Coronary artery (tissue), 2 donors: ENCODE measurements at places on chromosomes 12 and 14.

DNA sequence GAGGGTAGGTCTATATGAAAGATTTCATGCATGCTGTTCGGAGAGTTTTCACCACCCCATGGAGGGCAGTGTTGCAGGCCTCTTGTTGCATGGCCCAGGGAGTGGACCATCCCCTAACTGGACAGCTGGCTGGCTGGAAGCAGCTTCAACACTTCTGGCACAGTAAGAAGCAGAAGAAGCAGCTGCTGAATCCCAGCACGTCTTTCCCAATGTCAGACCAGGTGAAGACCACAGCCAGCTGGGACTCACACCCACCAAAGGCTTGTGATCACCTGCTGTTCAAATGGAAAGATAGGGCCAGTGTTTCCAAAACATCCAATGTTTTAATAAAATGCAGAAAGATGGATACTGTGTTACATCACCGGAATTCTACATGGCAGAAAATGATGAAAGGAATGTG, 1423.6 kb downstream of the AACS start:
- DNase-seq, result no peak

- DNase-seq, result no peak
These were observed 55.7 kb downstream of the GALNT8 start for GRCh38 chr12:4775936-4776335.

DNA sequence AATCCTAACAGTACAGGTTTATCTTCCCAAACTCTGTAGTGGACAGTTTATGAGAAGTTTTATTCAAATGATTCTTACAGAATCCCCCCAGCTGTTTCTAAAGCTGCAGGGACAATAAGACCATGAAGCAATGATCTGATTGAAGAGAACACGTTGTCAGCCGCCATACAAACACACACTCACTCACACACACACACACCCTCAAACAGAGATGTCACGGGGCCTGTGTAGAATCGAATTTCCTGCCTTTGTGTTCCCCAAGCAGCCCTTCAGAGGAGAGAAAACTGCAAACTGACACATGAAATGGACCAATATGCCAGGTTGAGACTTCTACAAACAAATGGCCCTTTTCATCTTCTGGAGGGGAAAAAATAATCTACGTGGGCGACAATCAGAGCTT, 80.5 kb upstream of the TBX3 start:
- DNase-seq, result no peak

- DNase-seq, result no peak
These were observed 14.7 kb downstream of the NKX2-1 start for GRCh38 chr14:36505181-36505815.

DNA sequence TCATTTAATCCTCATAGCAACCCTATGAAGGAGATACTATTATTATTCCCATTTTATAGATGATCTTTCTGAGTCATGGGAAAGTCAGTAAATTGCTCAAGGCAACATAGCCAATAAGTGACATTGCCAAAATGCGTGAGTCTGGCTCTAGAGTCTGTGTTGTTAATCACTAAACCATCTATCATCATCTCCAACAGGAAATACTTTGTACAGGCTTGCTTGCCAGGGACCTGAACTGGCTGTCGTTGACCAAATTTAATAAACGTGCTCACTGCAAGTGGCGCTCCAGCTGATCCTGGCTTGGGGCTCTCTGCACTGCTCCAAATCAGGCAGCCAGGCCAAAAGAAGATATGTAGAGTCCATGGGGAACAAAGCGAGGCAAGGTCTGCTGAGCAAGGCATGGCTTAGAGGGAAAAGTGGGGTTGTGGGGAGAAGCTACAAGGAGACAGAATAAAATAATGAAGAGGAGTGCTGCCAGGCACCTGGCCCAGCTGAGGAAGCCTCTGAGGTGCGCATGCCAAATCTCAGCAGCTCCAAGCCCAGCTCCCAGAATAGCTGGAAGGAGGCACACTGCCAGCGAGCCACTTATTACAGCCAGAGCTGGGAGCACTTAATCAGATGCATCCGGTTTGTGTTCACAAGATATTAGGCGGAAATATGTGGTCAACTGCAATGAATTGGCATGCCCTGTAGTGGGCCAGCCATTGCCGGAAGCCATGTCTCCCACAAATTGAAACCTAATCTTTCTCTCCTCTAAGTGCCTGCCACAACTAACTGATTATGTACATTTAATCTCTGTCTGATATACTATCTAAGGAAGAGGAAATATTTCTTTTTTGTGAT, 43.3 kb upstream of the PTPRO start:
- peak; percentile 81 for DNase-seq

DNA sequence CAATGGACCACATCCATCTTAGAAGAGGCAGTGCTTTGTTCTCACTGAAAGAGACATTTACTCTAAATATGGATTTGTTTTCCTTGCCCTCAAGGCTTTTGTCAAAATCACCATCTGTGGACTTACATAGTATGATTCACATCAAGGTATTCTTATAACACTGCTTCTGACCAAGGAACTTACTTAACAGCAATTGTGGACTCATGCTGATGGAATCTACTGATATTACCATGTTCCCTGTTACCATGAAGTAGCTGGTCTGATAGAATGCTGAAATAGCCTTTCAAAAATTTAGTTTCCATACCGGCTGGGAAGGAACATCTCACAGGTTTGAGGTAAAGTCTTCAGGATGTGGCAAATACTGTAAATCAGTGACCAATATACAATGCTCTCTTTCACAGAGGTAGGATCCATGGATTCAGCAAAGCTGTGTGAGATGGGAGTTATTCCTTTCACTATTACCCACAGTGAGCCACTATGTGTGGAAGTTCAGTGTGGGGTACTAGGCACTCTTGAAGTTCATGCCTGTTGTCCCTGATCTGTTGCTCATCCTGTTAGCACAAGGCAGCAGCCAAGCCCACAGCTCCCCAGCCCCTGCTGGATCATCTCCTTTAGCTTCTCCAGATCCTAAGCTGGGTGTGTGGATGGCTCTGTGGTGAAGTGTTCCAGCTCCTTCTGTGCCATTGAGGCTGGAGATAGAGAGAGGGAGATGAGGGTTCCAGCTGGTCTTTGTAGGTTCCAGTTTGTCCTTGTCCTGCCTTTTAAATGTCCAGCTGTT, 126.4 kb downstream of the ATP23 start:
- no peak for DNase-seq

- no peak for DNase-seq
These were observed 44.4 kb upstream of the PPP2R5C start for GRCh38 chr14:101716956-101717662.

DNA sequence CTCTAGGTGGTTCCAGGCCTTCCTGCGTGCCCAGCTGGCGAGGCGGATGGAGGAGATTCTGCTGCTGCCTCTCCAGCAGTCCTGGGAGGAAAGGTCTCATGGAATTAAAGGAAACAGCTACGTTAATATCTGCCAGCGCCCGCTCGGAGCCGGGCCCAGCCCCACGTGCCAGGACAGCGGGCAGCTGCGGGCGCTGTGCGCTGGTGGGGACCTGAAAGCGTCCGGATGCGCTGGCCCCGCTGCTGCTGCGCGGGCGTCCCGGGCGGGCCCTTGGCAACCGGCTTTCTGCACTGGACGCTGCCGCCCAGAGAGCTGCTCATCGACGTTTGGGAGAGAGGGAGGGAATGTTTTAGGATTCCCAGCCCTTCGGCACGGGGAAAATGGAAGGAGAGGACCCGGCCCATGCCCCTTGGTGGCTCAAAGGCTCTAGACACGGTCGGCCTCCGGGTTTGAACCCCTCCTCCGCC, 8.6 kb upstream of the DYNC1H1 start:
- no peak for DNase-seq

DNA sequence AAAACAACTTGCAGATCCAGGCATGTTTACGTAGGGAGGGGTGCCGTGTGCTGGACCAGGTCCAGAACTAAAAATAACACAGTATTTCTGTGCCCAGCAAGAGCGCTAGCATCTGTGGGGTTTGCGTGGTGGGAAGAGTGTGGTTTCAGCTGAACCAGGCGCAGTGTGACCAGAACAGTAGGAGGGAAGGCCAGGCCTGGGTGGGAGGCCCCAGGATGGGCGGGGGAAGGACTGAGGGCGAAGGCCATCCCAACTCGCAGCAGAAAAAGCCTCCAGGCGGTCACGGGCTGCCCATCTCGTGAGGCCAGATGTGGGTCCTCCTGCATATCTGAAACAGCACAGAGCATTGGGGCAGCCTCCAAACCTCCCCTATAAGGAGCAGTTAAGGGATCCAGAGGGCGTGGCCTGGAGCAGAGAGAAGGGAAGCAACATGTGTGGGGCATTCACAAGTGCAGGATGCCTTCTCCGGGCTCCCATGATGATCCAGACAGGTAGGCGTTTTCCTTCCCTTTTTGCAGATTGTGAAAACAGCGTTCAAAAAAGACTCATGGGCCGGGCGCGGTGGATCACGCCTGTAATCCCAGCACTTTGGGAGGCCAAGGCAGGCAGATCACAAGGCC, 17.8 kb upstream of the CD9 start:
- peak; percentile 86 for DNase-seq

GRCh38 chr14:100091386-100091785, 26.2 kb downstream of the EVL start:
- DNase-seq, result no peak

- DNase-seq, result no peak
These were observed 8.7 kb upstream of the FGD4 start for GRCh38 chr12:32390572-32391219.

GRCh38 chr12:89433634-89434033, 81.3 kb upstream of the DUSP6 start:
- no peak for DNase-seq

DNA sequence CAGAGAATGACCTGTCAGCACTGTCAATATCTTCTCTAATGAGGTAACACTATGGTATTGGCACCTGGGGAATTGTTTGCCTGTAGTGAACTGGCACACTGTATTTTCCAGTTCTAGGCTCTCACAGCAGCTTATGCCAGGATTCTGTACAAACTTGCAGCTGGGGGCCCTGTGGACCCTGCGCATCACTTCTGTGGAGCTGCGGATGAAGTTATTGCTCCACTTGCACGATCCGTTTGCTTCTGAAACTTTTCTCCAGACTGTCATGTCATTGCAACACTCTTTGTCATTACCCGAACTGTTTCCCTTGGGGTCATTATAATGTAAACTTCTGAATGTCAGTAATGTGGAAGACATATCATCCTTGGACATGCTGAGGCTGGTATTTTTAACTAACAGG, 3.9 kb downstream of the RNASE11 start:
- DNase-seq, result no peak

GRCh38 chr12:84336231-84336630, 576.4 kb downstream of the SLC6A15 start:
- no peak for DNase-seq

- DNase-seq, result no peak
These were observed 523.2 kb upstream of the CCDC196 start for GRCh38 chr14:65962952-65963351.

DNA sequence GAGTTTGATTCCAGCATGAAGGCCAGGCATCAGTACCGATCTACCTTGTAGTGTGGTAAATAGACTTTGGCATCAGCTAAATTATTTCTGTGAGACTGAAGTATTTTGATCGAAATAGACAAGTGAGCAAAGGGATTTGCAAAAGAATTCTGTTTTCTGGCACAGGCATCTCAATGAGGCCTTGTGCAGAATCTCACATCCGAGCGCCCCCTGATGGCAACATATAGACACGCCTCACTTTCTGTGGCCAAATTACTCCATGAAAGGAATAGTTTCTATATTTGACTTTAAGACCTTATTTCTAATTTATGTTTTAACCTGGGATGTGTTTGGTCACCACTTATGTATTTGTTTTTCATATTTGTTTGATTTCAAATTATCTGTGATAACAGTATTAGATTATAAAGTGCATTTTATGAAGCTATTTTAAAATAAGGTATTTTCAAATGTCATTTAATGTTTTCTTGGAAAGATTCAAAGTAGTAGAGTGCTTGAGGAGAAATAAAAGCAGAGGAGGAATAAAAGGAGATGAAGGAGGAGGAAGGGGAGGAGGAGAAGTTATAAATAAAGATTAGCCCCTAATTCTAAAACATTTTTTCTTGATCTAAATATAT, 731.9 kb downstream of the NRXN3 start:
- DNase-seq, result no peak

DNA sequence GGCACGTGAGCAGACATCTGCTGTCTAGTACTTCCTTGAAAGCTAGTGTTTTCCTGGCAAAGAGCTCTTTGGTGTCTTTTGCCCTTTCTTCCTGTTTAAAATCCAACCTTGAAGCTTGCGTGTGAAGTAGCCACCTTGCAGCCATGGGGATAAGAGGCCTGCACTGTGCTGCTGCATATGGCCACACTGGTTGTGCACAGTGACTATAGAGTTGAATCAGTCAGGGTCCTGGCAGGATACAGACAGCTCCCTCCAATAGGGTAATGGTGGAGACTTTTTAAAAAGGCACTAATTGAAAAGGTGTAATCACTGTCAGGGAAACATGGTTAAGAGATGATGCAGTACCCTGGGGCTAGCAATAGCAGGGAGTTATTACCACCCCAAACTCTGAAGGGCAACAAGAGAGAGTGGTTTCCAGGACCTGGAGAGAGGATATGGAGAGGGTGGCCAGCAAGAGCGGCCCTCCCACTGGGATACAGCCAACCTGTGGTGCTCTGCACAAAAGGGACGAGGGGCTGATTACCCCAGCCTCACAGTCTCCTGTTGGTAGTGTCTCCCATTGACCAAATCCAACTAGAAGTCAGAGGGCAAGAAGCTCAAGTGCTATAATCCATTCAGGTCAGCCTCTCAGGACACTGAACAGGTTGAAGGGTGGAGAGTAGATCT, 4.8 kb upstream of the GLT8D2 start:
- no peak for DNase-seq

DNA sequence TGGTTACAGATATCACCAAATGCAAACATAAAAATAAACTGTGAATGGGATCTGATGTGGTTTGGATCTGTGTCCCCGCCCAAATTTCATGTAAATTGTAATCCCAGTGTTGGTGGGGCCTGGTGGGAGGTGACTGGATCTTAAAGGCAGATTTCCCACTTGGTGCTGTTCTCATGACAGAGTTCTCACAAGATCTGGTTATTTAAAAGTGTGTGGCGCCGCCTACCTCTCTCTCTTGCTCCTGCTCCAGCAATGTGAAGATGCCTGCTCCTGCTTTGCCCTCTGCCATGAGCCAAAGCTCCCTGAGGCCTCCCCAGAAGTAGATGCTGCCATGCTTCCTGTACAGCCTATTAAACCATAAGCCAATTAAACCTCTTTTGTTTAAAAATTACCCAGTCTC, 47.8 kb downstream of the SLC25A21 start:
- no peak for DNase-seq

DNA sequence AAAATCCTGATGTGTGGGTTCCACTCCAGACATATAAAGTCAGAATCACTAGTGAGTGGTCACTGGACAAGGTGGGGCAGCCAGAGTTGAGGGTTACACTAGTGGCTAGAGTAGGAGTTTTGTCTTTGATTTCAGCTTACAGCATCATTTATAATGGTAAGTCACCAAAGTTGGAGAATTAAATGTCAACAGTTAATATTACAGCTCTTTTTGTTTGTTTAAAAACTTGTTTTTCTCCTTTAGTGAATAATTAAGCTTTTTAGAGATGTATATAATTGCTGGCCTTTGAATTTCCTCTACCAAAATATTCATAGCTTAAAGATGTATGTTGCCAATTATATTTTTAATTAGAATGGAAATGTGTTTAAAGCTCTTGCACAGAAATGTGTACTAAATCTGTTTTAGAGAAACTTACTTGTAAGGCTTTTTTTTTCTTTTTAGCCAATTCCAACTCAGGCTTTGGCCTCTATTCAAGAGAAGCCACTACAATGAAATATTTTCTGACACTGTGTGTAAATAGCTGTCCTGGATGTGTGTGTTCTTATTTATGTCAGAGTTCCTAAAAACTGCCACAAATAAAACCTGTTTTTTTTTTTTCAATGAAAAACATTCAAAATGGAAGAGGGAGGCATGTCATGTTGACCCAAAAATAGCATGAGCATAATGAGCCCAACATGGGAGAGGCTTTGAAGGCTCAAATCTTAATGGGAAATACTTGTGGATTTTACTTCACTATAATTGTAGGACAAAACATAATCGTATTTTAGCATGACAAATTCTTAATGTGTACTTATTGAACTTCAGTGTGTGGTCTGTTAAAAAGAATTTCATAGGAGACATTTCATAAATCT, 92.2 kb downstream of the TBC1D30 start:
- no peak for DNase-seq
